ENCODE measurements at places on chromosomes 5 and 9. TPM values are rescaled to one million over a fixed set of nuclear protein-coding genes. Genes with fewer than 3 reads are reported as not detected.

FAM169A gene
- polyA plus RNA-seq = 7.7 TPM

SPATA9 gene
- not detected for polyA plus RNA-seq

ADCY2 gene
- not detected for polyA plus RNA-seq

PCDH12 gene
- 0.21 TPM for polyA plus RNA-seq

CARD9 gene
- 0.08 TPM for polyA plus RNA-seq

GBA2 gene
- polyA plus RNA-seq = 14.8 TPM

SHOC1 gene
- polyA plus RNA-seq = not detected

PARP8 gene
- 87.2 TPM for polyA plus RNA-seq

GHR gene
- polyA plus RNA-seq = not detected

DNAJC18 gene
- 2.8 TPM for polyA plus RNA-seq

SNCAIP gene
- polyA plus RNA-seq = not detected

TSSK1B gene
- not detected for polyA plus RNA-seq

ARL14EPL gene
- not detected for polyA plus RNA-seq

SLC36A2 gene
- not detected for polyA plus RNA-seq

GMCL2 gene
- not detected for polyA plus RNA-seq

SH3PXD2B gene
- 0.10 TPM for polyA plus RNA-seq

FAM174A gene
- 6.8 TPM for polyA plus RNA-seq

TNC gene
- polyA plus RNA-seq = not detected

ZNF622 gene
- 55.9 TPM for polyA plus RNA-seq

RNF145 gene
- polyA plus RNA-seq = 6.3 TPM

OLFM1 gene
- not detected for polyA plus RNA-seq

ECM2 gene
- not detected for polyA plus RNA-seq

COL15A1 gene
- not detected for polyA plus RNA-seq

MEGF10 gene
- polyA plus RNA-seq = not detected

SCGB3A2 gene
- polyA plus RNA-seq = not detected

FAM78A gene
- 12.2 TPM for polyA plus RNA-seq

DAB2 gene
- not detected for polyA plus RNA-seq

DAPK1 gene
- 0.55 TPM for polyA plus RNA-seq

PIP5K1B gene
- polyA plus RNA-seq = not detected

NRG2 gene
- 0.04 TPM for polyA plus RNA-seq

ZNF462 gene
- polyA plus RNA-seq = not detected

INSL4 gene
- not detected for polyA plus RNA-seq

KIAA1958 gene
- polyA plus RNA-seq = 4.3 TPM

TAF1L gene
- not detected for polyA plus RNA-seq

HRCT1 gene
- not detected for polyA plus RNA-seq

POLR3G gene
- polyA plus RNA-seq = 2.1 TPM

DRD1 gene
- polyA plus RNA-seq = not detected

SV2C gene
- not detected for polyA plus RNA-seq

BARHL1 gene
- not detected for polyA plus RNA-seq

SHISAL2B gene
- not detected for polyA plus RNA-seq

HAPLN1 gene
- polyA plus RNA-seq = not detected

EGFLAM gene
- not detected for polyA plus RNA-seq

TSLP gene
- polyA plus RNA-seq = 0.20 TPM
